ENCODE measurements at places on chromosomes 6 and 20.

- no peak for DNase-seq
These were observed 85.8 kb downstream of the SRC start for GRCh38 chr20:37431786-37432185.

GRCh38 chr20:17822039-17822438, 122.3 kb downstream of the BANF2 start:
- DNase-seq = no peak

GRCh38 chr20:50967586-50967985, 9.0 kb downstream of the MOCS3 start:
- DNase-seq = no peak

GRCh38 chr6:106527979-106528378, 101.3 kb downstream of the RTN4IP1 start:
- no peak for DNase-seq

- DNase-seq = no peak
These were observed 26.2 kb downstream of the CCN2 start for GRCh38 chr6:131924881-131925474.

- no peak for DNase-seq
These were observed 728 bp downstream of the FUT9 start for GRCh38 chr6:96016334-96017069.

- DNase-seq = no peak
These were observed 121.7 kb downstream of the EDN3 start for GRCh38 chr20:59421920-59422637.

- DNase-seq = no peak
These were observed 40.2 kb upstream of the SAMHD1 start for GRCh38 chr20:36991703-36992102.

DNA sequence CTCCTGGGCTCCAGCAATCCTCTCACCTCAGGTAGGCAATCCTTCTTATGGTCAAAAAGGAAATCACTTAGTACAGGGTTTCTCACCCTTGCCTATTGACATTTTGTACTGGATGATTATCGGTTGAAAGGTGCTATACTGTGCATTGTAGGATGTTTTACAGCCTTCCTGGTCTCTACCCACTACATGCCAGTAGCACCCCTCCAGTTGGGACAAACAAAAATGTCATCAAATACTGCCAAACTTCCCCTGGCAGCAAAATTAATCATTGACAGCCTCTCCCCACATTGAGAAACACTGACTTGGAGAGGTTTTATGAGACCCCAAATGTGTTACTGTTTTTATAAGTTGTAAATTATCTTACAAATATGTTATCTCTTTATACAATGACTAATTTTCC, 368.1 kb downstream of the PKHD1 start:
- no peak for DNase-seq

- DNase-seq = no peak
These were observed 2.4 kb downstream of the LRFN2 start for GRCh38 chr6:40584741-40585140.

DNA sequence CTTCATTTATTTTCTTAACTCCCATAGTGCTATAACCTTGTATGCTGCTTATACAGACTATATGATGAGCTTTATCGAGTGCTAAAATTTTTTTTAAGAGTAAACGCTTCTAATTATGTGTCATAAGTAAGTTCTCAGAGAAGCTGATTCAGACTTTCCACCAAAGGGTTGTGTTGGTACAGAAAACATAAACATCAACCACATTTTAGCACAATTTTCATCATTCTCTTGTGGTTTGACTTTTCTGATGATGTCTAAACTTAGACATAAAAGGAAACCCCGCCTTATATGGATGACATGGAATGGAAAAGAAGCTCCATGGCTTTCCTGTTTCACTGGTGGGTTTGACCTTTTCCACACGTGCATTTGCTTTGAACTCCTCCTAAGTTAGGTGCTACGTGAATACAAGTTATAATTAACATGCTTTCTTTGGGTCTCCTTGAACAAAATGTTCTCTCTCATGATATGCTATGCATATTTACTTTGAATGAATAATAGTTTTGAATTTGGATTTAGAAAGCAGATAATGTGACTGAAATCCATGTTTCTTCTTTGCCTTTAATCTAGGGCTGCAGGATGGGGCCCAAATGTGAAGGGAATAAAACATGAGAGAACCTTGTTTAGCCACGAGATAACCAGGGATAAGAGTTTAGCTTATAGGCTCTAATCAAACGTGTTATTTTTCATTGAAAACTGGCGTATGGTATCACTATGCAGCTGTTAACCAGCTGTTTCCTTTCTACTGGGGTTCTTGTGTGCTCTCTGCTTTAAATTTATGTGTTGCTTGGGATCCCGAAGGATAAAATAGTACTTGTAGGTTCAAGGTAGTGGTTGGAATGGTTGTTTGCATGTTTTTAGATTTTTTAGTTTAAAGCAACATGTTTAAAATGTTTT, 127.1 kb upstream of the AHI1 start:
- no peak for DNase-seq

DNA sequence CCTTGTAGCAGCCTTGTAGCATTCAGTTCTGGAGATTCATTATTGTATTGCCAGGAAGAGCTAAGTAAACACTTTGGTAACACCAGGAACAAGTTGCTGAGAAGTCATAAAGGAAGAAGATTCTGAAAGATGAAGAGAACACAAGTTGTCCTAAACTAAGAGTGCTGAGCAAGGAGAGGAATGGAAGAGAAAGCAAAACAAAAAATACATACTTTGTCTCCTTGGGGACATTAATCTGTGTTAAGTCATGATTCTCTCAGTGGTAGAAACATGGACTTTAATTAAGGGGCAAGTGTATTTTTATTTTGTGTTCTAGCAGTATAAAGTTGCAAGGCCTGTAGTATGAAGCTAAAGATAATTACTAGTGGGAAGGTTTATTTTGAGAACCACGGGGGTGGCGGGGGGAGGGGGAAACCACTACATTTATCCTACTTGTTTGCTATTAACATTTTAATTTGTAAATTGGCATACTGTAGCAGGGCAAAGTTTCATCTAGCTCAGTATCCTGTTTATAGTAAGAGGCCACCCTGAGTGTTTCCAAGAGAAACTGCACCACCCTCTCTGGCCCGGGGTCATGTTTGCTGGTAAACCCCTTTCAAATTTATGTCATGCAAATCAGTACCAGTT, 463.0 kb downstream of the CDKAL1 start:
- DNase-seq = no peak

GRCh38 chr20:53707371-53708055, 113.9 kb upstream of the ZNF217 start:
- no peak for DNase-seq

DNA sequence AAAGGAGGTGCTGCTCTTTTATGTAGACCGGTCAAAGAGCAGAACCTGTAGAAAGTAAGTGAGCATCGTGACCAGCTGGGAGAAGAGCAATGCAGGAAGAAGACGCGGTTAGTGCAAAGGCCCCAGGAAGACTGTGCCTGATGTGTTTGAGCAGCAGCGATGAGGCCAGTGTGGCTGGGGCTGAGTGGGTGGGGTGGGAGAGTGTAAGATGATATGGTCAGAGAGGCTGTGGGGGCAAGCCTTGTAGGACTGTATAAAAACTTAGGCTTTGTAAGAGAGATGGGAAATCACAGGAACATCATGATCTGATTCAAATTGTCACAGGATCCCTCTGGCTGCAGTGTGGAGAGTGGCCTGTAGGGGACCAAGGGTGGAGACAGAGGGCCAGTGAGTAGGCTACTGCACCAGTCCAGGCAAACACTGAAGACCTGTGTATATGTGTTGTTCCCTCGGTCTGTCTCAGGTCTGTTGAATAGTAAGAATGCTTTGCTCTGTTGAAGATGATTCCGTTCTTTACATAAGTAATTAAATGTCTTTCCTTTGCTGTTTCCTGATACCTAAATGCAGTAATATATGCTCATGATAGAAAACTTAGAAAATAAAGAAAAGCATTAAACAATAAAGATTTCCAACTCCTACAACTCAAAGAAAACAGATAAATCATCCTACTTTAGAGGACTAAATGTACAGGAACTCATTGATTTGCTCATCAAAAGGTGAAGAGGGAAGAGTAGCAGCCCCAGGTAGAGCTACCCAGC, 23.6 kb upstream of the WFDC2 start:
- no peak for DNase-seq

DNA sequence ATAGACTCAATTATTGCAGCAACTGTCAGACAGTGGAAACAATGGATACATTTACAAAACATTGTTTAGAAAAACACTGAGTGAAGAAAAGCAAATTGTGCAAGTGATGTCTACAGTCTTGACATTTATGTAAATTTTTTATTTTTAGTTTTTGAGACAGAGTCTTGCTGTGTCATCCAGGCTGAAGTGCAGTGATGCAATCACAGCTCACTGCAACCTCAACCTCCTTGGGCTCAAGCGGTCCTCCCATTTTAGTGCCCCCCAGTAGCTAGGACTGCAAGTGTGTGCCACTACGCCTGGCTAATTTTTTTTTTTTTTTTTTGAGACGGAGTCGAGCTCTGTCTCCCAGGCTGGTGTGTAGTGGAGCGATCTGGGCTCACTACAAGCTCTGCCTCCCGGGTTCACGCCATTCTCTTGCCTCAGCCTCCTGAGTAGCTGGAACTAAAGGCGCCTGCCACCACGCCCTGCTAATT, 9.7 kb downstream of the CNBD2 start:
- no peak for DNase-seq

DNA sequence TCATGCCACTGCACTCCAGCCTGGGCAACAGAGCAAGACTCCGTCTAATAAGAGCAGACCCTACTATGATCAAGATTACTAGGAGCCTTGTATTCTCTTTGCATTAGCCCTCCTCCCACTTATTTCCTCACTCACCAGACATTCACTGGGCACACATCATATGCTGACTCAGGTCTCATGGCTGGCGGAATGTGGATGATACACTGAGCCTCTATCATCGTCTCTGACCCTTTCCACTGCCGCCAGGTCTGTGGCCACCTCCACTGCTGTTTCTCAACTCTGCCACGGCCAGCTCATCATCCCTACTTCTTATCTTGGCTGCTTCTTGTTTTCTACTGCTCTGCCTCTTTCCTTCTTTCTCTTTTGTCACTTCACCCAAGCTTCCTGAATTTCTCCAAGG, 161.0 kb downstream of the BACH2 start:
- DNase-seq = no peak

- no peak for DNase-seq
These were observed 125.5 kb downstream of the IPCEF1 start for GRCh38 chr6:154230910-154231595.

DNA sequence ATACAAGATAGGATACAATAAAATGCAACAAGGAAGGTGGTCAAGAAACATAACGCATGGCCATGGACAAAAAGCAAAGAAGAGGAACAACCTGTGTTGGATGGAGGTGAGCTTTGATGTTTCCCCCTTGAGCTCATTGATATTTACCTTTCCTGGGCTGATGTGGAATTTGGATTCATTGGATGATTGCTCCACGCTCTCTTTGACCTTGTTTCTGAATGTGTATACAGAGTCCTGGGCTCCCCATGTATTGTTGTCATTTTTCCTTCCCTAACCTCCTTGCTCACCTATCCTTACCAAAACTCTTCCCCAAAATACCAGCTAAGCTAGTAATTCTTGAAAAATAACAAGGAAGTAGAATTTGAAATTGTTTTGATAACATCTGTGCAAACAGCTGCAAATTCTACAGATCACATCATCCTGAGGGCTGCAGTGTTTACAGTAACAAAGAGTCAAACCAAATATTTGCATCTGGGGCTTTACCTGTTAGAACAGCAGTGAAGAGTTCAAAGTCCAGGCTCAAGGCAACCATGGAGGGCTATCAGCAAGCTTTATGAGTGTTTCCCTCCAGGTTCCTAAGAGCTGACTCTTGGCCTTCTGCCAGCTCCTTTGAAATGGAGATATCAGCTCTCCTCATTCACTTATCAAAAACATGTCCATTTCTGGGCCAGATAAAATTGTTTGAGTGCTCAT, 214.3 kb upstream of the MARCKS start:
- no peak for DNase-seq

DNA sequence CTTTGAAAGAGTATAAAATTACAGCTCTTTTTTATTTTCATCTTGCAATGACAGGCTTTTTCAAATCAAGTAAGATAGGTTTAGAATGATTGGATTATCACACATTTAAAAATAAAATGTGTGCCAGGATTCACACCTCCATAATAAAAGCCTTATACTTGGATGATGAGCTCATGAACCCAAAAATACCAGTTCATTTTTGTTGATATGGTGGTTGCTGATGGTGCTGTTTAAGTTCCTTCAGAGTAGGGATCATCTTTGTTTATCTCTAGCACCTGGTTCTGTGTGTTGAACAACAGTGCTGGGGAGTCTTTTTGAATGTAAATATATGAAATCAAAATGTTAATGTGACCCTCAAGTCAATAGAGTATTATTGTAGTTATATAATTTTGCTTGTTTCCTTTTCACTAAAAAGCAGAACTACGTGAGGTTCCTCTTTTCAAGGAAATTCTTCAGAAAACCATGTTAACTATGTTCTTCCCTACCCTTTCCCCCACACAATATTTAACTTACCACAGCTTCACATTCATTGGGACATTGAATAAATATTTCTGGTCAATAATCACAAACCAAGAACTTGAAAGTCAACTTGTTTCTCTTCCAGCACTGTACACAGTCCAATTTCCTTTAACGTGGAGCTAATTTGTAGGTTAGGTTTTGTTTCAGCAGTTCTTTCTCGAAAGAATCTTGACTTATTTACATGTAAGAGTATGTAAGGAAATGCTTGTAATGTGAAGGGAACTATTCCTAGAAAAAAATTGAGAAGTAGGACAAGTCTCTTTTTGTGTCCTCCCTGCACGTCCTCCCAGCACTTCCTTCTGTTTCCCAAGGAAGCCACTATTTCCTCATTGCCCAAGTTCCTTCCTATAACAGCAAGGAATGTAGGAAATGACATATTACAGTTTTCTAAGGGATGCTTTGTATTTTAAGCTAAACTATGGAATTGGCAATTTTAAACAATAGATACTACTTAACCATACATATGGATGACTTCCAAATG, 945.9 kb upstream of the CITED2 start:
- no peak for DNase-seq

DNA sequence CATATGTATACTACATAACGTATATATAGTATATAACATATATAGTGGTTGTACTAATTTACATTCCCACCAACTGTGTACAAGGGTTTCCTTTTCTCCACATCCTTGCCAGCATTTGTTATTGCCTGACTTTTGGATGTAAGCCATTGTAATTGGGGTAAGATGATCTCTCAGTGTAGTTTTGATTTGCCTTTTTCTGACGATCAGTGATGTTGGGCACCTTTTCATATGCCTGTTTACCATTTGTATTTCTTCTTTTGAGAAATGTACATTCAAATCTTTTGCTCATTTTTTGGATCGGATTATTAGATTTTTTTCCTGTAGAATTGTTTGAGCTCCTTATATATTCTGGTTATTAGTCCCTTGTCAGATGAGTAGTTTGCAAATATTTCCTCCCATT, 11.4 kb downstream of the SYNJ2 start:
- DNase-seq = no peak

DNA sequence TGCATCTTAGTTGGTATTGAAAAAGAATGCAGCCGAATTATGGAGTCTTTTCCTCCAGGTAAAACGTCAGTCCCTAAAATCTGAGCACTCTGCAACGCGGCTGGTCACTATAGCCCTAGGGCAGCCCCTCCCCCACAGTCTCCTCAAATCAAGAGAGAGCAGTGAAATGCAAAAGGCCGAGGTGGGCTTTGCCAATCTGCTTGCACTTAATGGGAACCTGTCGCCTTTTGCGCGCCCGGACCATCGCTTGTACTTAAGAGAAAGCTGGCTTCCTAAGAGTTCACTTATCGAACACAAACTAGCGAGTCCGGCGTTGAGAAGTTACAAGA, 447 bp downstream of the MCM3 start:
- DNase-seq = no peak

Measured in stimulated activated CD8-positive, alpha-beta memory T cell treated with anti-CD3 and anti-CD28 coated beads, Interleukin-7, amount 100 ng/mL, for 1 hour (primary cell).